ENCODE measurements at places on chromosomes 6 and 20. TPM values are rescaled to one million over a fixed set of nuclear protein-coding genes. Genes with fewer than 3 reads are reported as not detected.

DNA sequence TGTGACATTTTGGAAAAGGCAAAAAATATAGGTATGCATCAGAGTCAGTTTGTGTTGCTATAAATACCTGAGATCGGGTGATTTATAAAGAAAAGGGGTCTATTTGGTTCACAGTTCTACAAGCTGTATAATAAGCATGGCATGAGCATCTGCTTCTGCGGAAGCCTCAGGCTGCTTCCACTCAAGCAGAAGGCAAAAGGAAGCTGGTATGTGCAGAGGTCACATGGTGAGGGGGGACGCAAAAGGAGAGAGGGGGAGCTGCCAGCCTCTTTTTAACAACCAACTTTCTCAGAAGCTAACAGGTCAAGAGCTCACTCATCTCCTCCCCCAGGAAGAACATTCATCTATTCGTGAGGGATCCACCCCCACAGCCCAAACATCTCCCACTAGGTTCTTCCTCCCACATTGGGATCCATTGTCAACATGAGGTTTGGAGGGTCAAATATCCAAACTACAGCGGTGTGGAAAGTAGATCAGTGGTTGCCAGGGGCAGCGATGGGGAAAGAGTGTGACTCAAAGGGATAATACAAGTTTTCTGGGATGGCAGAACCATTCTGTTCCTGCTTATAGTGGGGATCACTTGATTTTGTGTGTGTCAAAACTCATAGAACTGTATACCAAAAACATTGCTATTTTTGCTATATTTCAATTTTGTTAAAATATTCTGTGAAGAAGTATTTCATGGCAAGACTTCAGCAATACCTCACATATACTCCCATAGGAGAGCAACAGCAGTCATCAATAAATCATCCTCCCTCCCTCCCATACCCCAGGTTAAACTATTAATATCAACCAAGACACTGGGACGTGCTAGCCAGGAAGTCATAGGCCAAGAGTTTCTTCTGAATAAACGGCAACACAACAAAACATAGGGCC, 9.9 kb upstream of the FAM50B start:
- DNase-seq: no peak

DNA sequence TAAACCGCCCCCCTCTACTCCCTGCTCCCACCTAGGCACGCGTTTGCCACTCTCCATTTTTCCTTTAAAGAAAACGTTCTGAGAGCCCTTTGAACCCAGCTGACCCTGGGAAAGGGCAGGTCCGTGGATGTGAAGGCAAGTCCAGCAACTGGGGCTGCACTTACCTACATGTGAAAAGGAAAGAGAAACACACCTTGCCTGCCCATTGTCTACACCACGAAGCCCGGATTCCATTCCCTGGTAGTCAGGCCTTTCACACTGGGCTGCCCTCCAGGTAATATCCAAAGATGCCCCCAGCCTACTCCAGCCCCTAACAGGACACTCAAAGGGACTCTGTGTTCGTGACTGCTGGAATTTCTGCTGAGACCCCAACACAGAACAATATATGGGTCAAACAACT, 94.4 kb downstream of the CD83 start:
- DNase-seq: no peak

- no peak for DNase-seq
Measured at GRCh38 chr6:148287623-148288333, 54.9 kb upstream of the SASH1 start.

NRSN1 gene
- 0.60 TPM for polyA plus RNA-seq

HTR1B gene
- 0.39 TPM for polyA plus RNA-seq

Measured in right renal pelvis (tissue), 4 donors.